ENCODE measurements at places on chromosomes 2 and 18.

DNA sequence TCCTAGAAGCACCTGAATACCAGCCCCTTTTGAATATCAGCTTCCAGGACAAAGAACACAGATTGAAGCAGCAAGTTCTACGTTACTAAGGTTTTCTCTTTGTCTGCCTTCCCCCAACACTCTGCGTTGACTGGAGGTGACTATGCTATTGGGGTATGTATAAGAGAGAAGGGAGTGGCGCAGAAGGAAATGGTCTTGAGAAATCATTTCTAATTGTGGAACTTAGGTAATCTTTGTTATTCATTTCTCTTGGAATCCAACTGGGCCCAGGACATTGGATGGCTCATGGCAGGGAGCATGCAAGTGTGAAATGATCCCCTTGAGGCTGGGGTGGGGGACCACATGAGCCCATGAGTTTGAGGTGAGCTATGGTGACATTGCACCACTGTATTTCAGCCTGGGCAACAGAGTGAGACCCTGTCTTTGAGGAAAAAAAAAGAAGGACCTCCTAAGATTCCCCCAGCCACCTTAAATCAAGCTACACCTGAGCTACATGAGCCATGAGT, 29.7 kb downstream of the XDH start:
- peak; percentile 94 for DNase-seq

GRCh38 chr2:205989271-205990071, 96.5 kb downstream of the INO80D start:
- peak; percentile 21 for DNase-seq

DNA sequence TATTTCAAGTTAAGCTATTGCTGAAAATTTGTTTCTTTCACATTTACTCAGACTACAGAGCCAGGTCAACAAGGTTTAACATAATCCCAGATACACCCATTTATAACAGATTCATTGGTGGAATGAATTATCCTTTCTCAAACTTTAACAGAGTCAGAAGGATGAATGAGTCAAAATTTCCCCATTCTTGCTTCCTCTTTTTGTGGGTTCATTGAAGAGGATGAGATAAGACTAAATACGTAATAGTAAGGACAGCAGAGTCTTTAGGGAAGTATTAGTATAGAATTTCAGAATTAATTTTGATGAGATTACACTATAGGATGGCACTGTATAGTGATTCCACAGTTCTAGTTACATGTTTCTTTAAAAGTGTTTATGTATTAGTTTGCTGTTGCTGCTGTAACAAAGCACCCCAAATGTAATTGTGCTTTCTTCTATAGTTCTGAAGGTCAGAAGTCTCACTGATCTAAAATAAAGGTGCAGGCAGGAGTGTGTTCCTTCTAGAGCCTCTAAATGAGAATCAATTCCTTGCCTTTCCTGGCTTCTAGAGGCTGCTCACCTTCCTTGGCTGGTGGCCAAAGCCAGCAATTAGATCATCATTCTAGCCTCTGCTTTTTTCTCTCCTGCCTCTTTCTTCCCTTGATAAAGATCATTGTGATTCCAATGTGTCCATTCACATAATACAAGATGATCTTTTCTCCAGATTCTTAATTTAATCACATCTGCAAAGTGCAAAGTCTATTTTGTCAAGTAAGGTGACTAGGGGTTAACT, 309.3 kb upstream of the PIK3C3 start:
- DNase-seq, result no peak

GRCh38 chr2:208360259-208361076, 46.1 kb upstream of the PTH2R start:
- DNase-seq, result no peak

DNA sequence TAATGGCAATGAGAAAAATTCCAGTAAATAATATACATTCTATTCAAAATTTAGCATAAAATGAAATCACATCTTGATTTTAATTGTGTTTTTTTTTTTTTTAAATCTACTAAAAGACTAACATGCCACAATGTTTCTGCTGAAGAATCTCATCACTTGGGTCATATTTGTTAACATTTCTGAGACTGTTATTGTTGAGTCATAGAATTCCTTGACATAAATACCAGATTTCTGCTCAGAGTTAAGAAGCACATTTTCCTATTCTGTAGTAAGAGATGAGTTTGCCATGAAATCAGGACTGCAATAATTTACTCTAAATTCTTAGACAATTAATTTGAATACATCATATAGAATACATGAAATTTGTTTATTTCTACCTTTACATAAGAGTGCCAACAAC, 154.9 kb upstream of the KYNU start:
- DNase-seq, result peak; percentile 32

GRCh38 chr2:181281206-181281832, 175.9 kb upstream of the ITGA4 start:
- no peak for DNase-seq

DNA sequence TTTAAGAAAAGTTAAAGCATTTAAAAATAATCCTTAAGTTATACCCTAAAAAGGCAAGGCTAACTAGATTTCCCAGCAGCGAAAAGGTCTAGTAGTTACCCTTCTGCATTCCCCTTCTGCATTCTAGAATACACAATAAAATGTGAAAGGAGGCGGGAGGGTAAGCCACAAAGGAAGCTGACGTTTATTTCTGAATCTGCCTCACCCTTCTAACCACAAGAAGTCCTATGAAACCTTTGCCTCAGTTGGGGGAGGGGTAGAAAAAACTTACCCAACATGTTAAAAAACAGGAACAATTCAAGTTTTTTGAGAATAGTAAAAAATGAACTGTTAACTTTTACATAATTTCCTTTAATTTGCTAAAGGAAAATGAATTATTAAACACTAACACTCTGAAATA, 11.3 kb downstream of the STK17B start:
- peak; percentile 91 for DNase-seq
